ENCODE measurements at places on chromosomes 6 and 20. TPM values are rescaled to one million over a fixed set of nuclear protein-coding genes. Genes with fewer than 3 reads are reported as not detected.
A peak's percentile ranks its signal among the peaks of the same experiment; 100 is the strongest.

DNA sequence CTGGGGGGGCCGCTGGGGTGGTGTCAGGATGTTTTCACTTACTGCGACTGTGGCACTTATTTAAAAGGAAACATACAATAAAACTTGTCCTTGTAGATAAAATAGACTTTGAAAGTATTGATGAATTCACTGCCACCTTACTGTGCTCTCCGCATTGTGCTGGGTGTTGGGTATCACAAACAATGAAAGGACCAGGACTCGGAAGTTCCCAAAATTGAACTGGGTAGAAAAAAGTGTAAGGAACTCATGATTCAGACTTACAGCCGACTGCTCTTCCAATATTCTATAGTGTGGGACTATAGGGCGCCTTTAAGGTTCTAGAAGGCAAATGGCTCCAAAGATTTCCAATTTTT is 32.1 kb upstream of the ID4 start:
- no peak for DNase-seq

GRCh38 chr6:11008821-11009220 is 35.3 kb downstream of the ELOVL2 start:
- DNase-seq: no peak

Gene OR2H1
- not detected for total RNA-seq

Gene ZNF76
- 47.6 TPM for total RNA-seq

- no peak for DNase-seq
These were observed 62.0 kb downstream of the DLGAP4 start for GRCh38 chr20:36367907-36368799.

Gene BPIFB4
- not detected for total RNA-seq

Gene TREML1
- total RNA-seq: not detected

DNA sequence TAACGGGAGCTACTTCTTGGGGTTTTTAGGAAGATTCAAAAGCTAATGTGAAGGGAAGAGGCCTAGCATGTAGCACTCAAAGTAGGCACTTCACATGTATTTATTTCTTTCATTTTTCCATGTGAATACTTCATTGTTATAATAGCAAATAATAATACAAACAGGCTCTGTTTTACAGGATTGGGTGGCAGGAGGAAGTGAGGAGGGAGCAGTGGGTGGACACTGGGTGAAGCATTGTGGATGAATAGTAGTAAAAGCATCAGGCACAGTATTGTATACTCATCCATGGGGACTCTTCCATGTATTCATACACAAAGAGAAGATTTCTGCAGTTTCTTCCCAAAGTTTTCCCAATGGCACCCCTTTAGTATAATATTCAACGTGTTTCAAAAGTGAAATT is 38.4 kb upstream of the SNRPB2 start:
- no peak for DNase-seq

Gene HEY2
- 10.8 TPM for total RNA-seq

DNA sequence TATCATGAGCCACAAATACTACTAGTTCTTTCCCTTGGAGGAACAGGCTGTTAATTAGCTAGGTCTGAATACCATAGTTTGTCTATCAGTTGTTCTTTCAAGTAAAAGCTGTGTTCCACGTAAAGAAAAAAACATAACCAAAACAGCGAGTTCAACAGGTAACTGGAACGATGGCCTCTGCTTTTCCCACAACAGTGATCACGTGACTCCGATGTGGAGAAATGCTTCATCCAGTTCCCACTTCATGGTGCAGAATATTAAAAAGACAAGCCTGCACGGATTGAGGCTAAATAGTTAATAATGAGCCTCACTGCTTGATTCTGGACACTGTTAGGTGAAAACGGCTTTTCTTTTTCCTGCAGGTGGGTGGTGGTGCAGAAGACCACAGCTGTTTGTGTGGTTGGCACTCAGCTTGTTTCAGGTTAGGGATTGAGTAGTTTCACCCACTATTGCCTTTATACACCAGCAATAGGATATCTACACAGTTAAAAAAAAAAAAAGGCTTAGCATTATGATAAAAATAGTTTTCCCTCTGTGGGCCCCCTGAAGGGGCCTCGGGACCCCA is 88.1 kb downstream of the DACT2 start:
- DNase-seq: no peak

Gene LINC00237
- not detected for total RNA-seq

Gene CPXM1
- 200 TPM for total RNA-seq

Gene PSORS1C1
- not detected for total RNA-seq

GRCh38 chr6:26087284-26088115 is at the start of gene HFE:
HFE (plus strand) TSS chr6:26087429; CDS start chr6:26087441, 12 bp downstream.
- peak; percentile 21 for DNase-seq

DNA sequence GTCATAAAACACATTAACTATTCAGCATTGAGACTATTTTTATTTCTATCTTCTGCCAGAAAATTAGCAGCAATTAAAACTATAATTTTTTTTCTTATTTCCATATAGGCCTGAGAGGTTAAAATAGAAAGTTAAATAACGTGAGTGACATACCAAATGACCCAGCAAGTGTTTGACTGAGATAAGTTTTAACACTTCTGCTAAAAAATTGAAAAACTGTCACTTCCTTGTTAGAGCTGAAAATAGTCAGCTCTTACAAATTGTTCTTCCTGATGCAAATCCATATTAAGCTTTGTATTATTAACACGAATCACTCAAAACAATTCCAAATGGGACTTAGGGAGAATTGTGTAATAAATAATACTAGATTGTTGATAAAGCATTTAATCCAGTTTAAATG is 26.5 kb upstream of the STX11 start:
- DNase-seq: no peak

GRCh38 chr6:168126566-168127383 is 47.8 kb upstream of the FRMD1 start:
- DNase-seq: no peak

DNA sequence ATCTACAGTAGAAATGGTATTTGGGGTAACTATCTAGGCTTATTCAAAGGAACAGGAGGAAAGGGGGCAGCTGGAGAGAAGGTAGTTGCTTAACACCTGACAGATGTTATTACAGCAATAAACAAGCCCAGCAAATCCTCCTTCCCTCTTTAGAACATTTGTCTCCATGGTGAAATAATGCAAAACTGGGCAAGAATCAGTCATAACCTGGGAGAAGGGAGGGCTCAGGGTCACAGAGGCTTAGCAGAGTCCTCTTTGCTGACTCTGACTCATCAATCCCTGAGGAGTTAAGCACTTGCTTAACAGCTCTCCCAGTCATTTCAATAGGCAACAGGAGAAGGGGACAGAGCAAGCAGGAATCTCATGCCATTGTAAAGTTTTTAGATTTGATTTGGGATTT is 230.3 kb downstream of the IBTK start:
- no peak for DNase-seq

GRCh38 chr6:141110481-141110880 is 1022.2 kb upstream of the GJE1 start:
- DNase-seq: no peak

GRCh38 chr6:87341158-87341557 is 3.5 kb upstream of the C6orf163 start:
- no peak for DNase-seq

Gene LAMA4
- 14.7 TPM for total RNA-seq

GRCh38 chr20:8601542-8601912 is 467.4 kb upstream of the PLCB4 start:
- no peak for DNase-seq

GRCh38 chr6:158230967-158231550 is 62.9 kb downstream of the GTF2H5 start:
- no peak for DNase-seq

DNA sequence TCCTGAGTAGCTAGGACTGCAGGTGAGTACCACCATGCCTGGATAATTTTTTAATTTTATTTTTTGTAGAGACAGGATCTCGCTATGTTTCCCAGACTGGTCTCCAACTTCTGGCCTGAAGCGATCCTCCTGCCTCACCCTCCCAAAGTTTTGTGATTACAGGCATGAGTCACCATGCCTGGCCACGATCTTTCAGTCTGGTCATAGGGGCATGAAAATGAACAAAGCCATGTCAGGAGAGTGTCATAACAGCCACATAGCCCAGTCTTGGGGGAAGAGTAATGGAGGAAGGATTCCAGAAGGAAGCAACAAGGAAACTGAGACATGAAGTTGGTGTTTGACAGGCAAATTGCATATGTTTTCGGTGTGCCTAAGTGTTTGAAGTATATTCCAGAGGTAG is 17.0 kb upstream of the SNX3 start:
- no peak for DNase-seq

- no peak for DNase-seq
These were observed 1.5 kb downstream of the MMP24OS start for GRCh38 chr20:35276408-35276807.

Gene HNF4A
- not detected for total RNA-seq

DNA sequence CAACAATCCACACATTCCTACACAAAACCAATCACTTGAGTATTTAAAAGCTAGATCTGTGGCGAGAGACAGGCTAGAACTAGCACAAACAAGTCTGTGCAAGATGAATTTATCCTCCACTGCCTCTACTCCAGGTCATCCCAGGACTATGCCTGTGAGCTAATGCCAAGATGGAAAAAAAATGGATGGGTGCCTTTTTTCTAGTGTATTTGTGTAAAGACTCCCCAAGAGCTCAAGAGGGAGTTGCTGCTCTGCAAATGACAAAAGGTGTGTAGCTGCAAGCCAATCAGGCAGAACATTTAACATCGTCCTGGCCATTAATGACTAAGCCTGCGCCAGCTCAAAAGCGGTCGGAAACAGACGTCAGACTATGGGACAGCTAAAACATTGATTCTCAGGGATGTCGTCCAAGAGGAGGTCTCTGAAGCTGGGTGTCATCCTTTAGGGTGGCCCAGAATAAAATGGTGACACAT is 21.9 kb downstream of the ATXN1 start:
- DNase-seq: no peak

DNA sequence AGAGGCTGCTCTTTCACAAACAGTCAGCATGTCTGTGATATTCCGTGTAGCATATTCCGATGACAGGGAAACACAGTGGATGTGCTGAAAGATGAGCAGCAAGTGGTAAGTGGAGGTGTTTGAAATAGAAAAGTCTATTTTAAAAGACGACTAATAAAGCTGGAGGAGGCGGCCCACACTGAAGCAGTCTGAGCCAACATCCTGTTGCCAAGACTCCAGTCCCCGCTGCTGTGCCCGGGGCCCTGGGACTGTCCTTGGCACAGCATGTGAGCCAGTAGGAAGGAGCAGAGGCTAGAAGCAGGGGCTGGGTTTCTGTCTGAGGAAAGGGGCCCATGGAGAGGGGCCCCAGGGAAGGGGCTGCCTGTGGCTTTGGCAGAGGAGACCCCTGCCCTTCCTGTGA is 351.5 kb upstream of the CHD6 start:
- no peak for DNase-seq

DNA sequence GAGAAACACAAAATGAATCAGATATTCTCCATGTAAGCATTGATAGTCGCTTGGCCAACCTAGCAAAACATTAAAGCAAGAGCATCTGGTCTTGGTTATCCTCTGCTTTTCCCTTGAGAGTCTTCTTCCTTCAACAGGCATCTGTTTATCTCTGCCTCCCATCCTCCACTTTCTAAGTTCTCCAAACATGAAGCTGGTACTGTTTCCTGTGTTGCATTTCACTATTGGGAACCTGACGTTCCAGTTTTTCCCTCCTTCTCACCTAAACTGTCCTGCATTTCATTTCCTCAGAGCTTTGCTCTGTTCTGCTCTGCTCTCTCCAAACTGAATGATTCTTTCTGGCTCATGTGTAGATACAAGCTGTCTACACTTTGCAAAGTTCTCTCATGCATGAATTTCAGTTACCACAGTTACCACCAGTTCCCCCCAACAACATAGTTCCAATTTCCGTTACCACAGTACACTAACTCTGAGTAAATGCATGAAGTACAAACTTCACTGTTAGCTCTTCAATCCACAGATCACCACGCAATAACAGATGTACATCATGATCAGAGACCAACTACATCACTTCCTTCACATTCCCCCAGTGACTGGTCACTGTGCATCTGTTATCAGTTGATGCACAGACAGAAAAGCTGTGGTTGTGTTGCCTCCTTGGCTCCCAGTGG is 86.7 kb upstream of the F13A1 start:
- DNase-seq: no peak

Gene MCM8
- total RNA-seq: 39.8 TPM

- DNase-seq: no peak
These were observed 242.9 kb downstream of the FOXA2 start for GRCh38 chr20:22341508-22341907.

Gene MAK
- 1.1 TPM for total RNA-seq

Gene EPPIN
- total RNA-seq: not detected

DNA sequence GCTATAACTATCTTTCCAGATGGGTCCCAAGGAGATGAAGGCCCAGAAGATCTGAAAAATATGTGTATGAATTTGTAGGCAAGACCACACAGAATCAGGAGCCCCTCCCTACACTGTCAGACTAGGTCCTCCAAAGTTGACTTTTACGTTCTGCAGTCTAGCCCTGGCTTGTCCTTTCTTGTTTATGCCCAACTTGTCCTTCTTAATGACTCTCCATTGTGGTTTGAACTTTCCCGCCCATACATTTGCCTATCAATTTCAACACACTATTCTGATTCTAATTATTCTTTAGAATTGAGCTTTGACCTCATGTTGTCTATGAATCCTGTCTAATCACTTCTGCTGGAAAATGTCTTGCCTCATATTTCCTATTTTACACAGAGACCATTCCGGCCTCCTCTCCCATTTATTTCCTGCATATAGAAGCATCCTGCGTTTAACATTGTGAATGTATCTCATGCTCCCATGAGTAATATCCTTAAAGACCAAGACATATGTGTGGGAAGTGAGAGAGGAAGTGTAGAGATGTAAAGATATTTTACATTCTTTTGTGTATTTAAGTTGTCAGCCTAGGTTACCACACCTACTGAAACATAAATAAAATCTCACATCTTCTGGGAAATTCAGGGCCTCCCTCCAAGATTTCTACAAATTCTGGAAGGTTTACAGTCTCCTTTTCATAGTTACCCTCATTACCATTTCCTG is 348.3 kb downstream of the BCKDHB start:
- DNase-seq: no peak

Gene WFDC5
- not detected for total RNA-seq

Gene FLOT1
- total RNA-seq: 106 TPM

Gene GGTLC1
- total RNA-seq: not detected

GRCh38 chr6:13261464-13261994 is 66.8 kb downstream of the TBC1D7 start:
- DNase-seq: no peak

Gene PNPLA1
- not detected for total RNA-seq

- no peak for DNase-seq
These were observed 410.5 kb upstream of the RNF217 start for GRCh38 chr6:124551711-124552233.

DNA sequence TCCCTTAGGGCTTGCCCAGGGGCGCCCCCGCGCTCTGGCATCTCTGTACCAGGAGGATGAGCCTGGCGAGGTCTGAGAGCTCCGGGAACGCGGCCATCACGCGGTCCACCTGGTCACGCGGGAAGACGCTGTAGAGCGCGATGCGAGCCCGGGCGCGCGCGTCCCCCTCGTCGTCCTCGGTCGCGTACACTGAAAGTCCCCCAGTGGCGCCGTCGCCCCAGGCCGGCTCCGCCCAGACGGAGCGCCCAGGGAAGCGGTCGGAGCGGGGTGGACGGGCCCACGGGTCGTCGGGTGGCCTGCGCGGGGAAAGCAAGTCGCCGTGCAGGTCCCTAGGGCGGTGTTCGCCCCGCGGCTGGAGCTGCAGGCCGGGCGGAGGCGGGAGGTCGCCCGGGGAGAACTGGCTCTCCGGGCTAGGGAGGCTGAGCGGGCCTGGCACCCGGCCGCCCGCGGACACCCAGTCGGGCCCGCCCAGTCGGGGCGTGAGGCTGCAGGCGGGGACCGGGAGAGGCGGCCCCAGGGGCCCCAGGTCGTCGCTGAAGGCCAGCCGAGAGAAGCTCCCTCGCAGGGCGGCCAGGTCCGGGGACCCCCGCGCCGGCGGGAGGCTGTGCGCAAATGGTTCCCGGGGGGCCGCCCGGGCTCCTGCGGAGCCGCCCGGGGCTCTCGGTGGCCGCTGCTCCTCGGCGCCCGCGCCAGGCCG is 34.0 kb downstream of the ZC3H12D start:
- peak; percentile 14 for DNase-seq

Gene ZDHHC14
- 5.0 TPM for total RNA-seq
